ENCODE measurements at places on chromosomes 7 and 10. TPM values are rescaled to one million over a fixed set of nuclear protein-coding genes. Genes with fewer than 3 reads are reported as not detected.

DNA sequence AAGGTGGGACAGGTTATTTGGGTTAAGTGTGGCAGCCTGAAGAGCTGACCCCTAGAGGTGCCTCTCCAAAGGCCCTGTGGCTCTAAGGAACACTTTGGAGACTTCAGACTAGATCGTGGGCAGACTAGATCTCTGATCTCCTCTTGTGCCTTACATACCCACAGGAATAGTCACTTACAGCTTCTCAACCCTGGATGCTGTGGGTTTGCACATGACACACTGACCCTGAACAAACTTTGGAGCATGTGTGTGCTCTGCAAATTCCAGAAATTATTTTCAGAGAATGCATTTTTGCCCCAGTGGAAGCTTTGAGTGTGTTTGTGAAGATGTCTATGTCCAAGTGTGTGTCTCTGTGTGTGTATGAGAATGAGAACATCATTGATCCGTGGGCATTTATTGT is 119.6 kb downstream of the EMX2 start:
- no peak for DNase-seq

- DNase-seq, result no peak
These were observed 34.8 kb downstream of the LUC7L2 start for GRCh38 chr7:139394540-139394939.

- no peak for DNase-seq
These were observed 60.2 kb upstream of the COMTD1 start for GRCh38 chr10:75295868-75296441.

GRCh38 chr10:5613481-5614154 is 52.8 kb downstream of the ASB13 start:
- DNase-seq, result peak; percentile 46

- DNase-seq, result no peak
These were observed 26.1 kb upstream of the GPAM start for GRCh38 chr10:112209684-112210131.

- DNase-seq, result no peak
These were observed 56.3 kb downstream of the SFMBT2 start for GRCh38 chr10:7354330-7355047.

Gene CALML3
- not detected for total RNA-seq

Gene TLX1
- total RNA-seq, result not detected

DNA sequence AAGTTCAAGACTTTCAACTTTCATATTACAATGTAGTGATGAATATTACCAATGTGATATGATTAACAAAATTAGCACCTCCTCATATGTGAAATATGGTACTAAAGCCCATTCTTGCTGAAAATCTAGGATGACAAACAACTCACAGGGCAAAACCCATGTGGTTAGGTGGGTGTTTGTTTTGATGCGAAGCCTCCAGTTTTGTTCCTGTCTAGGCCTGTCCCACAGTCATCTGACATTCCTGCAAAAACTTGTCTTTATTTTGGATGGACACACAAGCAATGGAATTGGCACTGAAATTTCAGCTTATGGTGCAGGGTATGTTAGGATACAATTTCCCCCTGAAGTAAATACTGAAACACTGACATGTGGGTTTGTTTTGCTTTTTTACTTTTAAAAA is 95.3 kb downstream of the PARD3 start:
- DNase-seq, result no peak
